Uterine smooth muscle cell (primary cell): ENCODE measurements at places on chromosomes 4 and X. TPM values are rescaled to one million over a fixed set of nuclear protein-coding genes. Genes with fewer than 3 reads are reported as not detected.

Gene STX18
- 41.5 and 45.4 TPM in 2 replicates for total RNA-seq

Gene TAF7L
- 0.89 and 1.9 TPM in 2 replicates for total RNA-seq

Gene ZNF182
- 3.3 and 4.4 TPM in 2 replicates for total RNA-seq

Gene ABCG2
- 2.3 and 3.0 TPM in 2 replicates for total RNA-seq

Gene ZFYVE28
- 4.9 and 5.0 TPM in 2 replicates for total RNA-seq

Gene SHROOM4
- 0.55 and 0.62 TPM in 2 replicates for total RNA-seq

Gene GBA3
- total RNA-seq = under 0.01 TPM in 1 of 2 replicates, not detected in the other

Gene PITX2
- total RNA-seq = 0.37 and 0.89 TPM in 2 replicates

Gene ARR3
- not detected in 2 replicates for total RNA-seq

Gene ENPEP
- total RNA-seq = 0.12 and 0.22 TPM in 2 replicates

Gene DKK2
- total RNA-seq = 0.25 and 0.33 TPM in 2 replicates

Gene VSIG4
- not detected in 2 replicates for total RNA-seq

Gene CCSER1
- total RNA-seq = 0.33 and 2.9 TPM in 2 replicates

Gene POU3F4
- total RNA-seq = not detected in 2 replicates

Gene UGT2A1
- total RNA-seq = not detected in 2 replicates

Gene POLN
- 1.4 and 2.9 TPM in 2 replicates for total RNA-seq

Gene GAGE12H
- not detected in 2 replicates for total RNA-seq

Gene CCDC158
- 0.11 and 0.37 TPM in 2 replicates for total RNA-seq

Gene SUPT20HL1
- 0.11 and 0.12 TPM in 2 replicates for total RNA-seq

Gene LONRF3
- 0.44 and 1.00 TPM in 2 replicates for total RNA-seq

Gene TCEAL6
- total RNA-seq = not detected in 2 replicates

Gene SERTM2
- 1.9 TPM in 2 replicates for total RNA-seq

Gene NDNF
- total RNA-seq = 0.12 and 0.55 TPM in 2 replicates
